ENCODE measurements at places on chromosomes 16 and 17. TPM values are rescaled to one million over a fixed set of nuclear protein-coding genes. Genes with fewer than 3 reads are reported as not detected.

DNA sequence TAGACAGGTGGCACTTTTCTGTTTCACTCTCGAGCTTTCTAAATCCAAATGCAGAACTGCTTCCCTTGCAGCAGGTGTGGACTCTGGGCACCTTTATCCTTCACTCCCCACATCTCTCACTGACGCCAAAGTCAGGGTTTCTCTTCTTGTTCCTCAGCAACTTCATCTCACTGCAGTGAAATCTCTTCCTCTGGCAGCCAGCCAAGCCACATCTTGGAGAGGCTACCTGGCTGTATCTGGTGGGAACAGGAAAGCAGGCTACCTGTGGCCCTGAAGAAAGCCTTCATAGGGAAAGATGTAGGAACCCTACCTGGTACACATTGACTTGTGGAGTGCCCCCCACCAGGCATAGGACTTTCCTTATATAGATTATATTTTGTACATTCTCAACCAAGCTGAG, 159.1 kb downstream of the UTP18 start:
- H3K27me3 ChIP-seq, result peaks cover 26% of the 10 kb centered on the region
- no peak overlapping the region for H3K27ac ChIP-seq
- no peak for DNase-seq
- no peaks in the 10 kb centered on the region for H3K36me3 ChIP-seq
- H3K4me3 ChIP-seq, result no peak overlapping the region

GRCh38 chr16:3774156-3774767, 56.9 kb upstream of the TRAP1 start:
- H3K27ac ChIP-seq, result no peak overlapping the region
- H3K4me1 ChIP-seq, result peaks cover 7% of the 10 kb centered on the region
- H3K4me3 ChIP-seq, result no peak overlapping the region
- no peaks in the 10 kb centered on the region for H3K27me3 ChIP-seq
- H3K36me3 ChIP-seq, result peaks cover 26% of the 10 kb centered on the region

- peaks cover 25% of the 10 kb centered on the region for H3K4me1 ChIP-seq
These were observed 52.3 kb downstream of the AMFR start for GRCh38 chr16:56373003-56373402.

- H3K27me3 ChIP-seq, result no peaks in the 10 kb centered on the region
- no peak overlapping the region for H3K27ac ChIP-seq
- no peak for DNase-seq
- no peaks in the 10 kb centered on the region for H3K36me3 ChIP-seq
These were observed 578 bp downstream of the PGAP6 start for GRCh38 chr16:381012-381788.

DNA sequence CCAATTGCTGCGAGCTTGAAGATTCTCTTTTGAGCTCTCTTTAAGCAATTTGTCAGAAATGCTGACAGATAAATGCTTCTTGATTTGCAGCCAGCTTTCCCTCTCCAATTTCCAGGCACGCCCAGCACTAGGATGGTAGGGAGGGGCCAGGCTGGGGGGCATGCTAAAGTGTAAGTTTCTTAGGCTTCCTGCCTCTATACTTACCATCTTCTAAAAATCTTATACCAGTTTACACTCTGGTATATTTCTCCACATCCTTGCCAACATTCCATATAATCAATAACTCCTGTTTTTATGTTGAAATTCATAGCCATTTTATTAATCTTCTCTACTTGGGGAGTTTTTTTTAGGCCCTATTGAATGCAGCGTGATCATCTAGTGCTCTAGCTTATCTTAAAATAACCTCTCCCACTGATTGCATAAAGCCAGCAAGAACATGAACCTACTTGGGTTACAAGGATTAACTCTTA, 17.5 kb downstream of the ACSF2 start:
- H3K4me3 ChIP-seq, result no peak overlapping the region
- no peak for DNase-seq
- peaks cover 4% of the 10 kb centered on the region for H3K36me3 ChIP-seq

DNA sequence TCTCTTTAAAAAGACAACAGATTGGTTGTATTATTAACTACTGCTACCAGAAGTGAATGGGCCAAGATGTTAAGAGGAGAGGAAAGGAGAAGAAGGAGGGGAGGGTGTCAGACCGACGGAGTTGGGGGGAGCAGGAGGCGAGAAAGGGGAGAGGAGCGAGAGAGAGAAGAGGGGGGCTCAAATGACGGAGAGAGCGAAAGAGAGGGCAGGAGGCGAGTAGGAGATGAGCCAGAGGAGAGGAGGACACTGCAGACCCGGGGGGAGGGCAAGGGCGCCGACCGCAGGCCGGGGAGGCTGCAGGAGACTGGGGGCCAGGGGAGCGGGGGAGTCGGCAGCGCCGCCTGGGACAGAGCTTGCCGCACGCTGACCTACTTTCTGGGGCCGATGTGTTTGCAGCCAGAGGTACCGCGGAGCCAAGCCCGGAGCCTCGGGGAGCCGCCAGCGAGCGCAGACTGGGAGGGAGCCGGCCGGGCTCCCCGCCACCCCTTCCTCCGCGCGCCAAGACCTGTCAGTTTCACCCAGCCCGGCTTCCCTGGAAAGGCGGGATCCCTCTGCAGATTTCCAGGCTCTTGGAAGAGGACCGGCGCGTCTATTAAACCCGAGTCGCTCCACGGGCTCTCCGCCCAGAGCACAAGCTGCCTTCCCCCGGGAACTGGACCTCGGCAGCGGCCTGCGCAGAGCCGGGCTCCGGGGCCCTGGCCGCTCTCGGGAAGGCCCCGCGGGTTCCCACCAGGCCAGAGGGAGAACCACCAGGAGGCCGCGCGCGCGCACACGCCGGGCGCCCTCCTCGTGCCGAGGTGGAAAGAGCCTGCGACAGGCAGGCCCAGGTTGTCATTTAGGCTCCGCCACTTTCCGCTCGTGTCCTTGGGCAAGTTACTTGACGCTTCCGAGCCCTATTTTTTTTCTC, 74.6 kb downstream of the CMC2 start:
- no peak for DNase-seq
- peak overlapping the region; percentile 69 for H3K4me3 ChIP-seq
- no peaks in the 10 kb centered on the region for H3K36me3 ChIP-seq
- H3K4me1 ChIP-seq, result peaks cover 8% of the 10 kb centered on the region
- H3K27ac ChIP-seq, result no peak overlapping the region

GRCh38 chr17:9912121-9913099, 7.3 kb upstream of the RCVRN start:
- peaks cover 7% of the 10 kb centered on the region for H3K36me3 ChIP-seq
- no peak overlapping the region for H3K4me3 ChIP-seq

- H3K36me3 ChIP-seq, result peaks cover 14% of the 10 kb centered on the region
- H3K4me1 ChIP-seq, result no peaks in the 10 kb centered on the region
- DNase-seq, result no peak
- H3K4me3 ChIP-seq, result no peak overlapping the region
- no peak overlapping the region for H3K27ac ChIP-seq
- H3K27me3 ChIP-seq, result no peaks in the 10 kb centered on the region
These were observed 326.6 kb downstream of the PHKB start for GRCh38 chr16:47787696-47788095.

GRCh38 chr17:2697611-2698162, 13.9 kb downstream of the CLUH start:
- DNase-seq, result no peak
- H3K36me3 ChIP-seq, result no peaks in the 10 kb centered on the region
- no peaks in the 10 kb centered on the region for H3K27me3 ChIP-seq
- H3K4me3 ChIP-seq, result no peak overlapping the region
- no peak overlapping the region for H3K27ac ChIP-seq

SULT1A2 gene
- polyA plus RNA-seq, result not detected

- DNase-seq, result no peak
- H3K4me1 ChIP-seq, result peaks cover 3% of the 10 kb centered on the region
- H3K27ac ChIP-seq, result no peak overlapping the region
- no peaks in the 10 kb centered on the region for H3K36me3 ChIP-seq
These were observed 6.3 kb upstream of the USP31 start for GRCh38 chr16:23155445-23156049.

KRTAP17-1 gene
- polyA plus RNA-seq, result not detected

FSCN2 gene
- 0.17 TPM for polyA plus RNA-seq

DNA sequence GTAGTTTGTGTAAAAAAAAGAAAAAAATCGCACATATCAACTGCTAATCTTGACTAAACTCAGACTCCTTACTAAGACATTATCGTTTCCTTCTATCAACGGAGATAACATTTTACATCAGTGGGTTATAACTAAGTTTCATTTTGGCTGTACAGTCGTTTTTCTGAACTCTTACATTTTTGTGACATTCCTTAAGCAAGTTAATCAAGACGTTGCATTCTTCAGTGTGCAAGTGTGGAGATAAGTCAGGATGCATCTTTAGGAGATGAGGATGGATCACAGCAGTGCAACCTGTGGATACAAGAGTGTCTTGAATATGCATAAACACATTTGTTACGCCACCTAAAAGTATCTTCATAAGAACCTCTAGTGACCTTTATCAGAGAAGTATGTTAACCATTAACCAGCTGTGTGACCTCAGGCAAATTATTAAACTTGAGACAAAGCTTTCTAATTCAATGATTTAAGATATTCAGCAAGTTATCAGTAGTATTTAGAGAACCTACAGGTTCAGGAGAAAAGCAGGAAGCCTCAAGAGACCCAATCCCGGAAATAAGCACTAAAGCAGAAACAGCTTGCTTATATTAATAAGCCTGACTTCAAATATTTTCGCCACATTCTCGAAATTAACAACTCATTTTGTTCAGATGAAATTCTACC, 9.4 kb downstream of the CMC2 start:
- no peaks in the 10 kb centered on the region for H3K27me3 ChIP-seq
- peaks cover 25% of the 10 kb centered on the region for H3K4me1 ChIP-seq
- H3K36me3 ChIP-seq, result no peaks in the 10 kb centered on the region
- no peak for DNase-seq
- peak overlapping the region; percentile 90 for H3K27ac ChIP-seq

GRCh38 chr16:30350134-30350871, 4.8 kb downstream of the CD2BP2 start:
- H3K36me3 ChIP-seq, result no peaks in the 10 kb centered on the region
- no peak for DNase-seq
- peaks cover 46% of the 10 kb centered on the region for H3K4me1 ChIP-seq
- H3K27me3 ChIP-seq, result no peaks in the 10 kb centered on the region

DNA sequence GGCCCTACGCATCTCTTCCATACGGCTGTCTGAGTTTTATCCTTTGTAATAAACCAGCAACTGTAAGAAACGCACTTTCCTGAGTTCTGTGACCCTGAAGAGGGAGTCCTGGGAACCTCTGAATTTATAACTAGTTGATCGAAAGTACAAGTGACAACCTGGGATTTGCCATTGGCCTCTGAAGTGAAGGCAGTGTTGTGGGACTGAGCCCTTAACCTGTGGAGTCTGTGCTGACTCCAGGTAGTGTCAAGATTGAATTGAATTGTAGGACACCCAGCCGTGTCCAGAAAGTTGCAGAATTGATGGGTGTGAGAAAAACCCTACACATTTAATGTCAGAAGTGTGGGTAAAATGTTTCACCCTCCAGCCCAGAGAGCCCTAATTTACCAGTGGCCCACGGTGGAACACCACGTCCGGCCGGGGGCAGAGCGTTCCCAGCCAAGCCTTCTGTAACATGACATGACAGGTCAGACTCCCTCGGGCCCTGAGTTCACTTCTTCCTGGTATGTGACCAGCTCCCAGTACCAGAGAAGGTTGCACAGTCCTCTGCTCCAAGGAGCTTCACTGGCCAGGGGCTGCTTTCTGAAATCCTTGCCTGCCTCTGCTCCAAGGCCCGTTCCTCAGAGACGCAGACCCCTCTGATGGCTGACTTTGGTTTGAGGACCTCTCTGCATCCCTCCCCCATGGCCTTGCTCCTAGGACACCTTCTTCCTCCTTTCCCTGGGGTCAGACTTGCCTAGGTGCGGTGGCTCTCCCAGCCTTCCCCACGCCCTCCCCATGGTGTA, 1.5 kb downstream of the GAA start:
- H3K4me3 ChIP-seq, result peak overlapping the region; percentile 82
- H3K4me1 ChIP-seq, result peaks cover 33% of the 10 kb centered on the region
- H3K27me3 ChIP-seq, result no peaks in the 10 kb centered on the region

GNG13 gene
- polyA plus RNA-seq, result not detected

GRCh38 chr17:38617967-38618760, 12.4 kb upstream of the SRCIN1 start:
- no peak overlapping the region for H3K4me3 ChIP-seq
- no peaks in the 10 kb centered on the region for H3K36me3 ChIP-seq
- peaks cover 76% of the 10 kb centered on the region for H3K27me3 ChIP-seq
- no peaks in the 10 kb centered on the region for H3K4me1 ChIP-seq

DNA sequence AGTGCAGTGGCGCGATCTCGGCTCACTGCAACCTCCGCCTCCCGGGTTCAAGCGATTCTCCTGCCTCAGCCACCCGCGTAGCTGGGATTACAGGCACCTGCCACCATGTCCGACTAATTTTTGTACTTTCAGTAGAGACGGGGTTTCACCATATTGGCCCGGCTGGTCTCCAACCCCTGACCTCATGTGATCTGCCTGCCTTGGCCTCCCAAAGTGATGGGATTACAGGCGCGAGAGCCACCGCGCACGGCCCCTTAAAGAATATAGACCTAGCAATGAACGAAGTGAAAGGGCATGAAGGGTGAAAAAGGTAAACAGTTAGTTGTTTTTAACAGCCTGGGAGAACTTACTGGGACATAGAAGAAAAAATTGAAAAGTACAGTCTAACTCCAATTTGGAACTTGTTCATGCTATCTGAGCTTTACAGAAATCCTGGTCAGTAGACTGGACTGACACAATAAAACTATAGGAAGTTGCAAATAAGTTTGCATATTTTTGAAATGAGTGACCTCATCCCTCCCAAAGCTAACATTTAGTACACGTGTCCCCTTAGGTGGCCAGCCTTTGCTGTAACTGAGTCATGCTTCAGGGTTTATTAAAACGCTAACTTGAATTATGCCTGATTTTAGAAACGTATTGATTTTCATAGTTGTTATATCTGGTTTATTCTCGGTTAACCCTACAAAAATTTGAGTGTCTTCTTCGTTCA, 1.8 kb downstream of the COG1 start:
- H3K4me3 ChIP-seq, result peak overlapping the region; percentile 81
- H3K36me3 ChIP-seq, result peaks cover 28% of the 10 kb centered on the region
- no peaks in the 10 kb centered on the region for H3K27me3 ChIP-seq
- no peak for DNase-seq
- peaks cover 31% of the 10 kb centered on the region for H3K4me1 ChIP-seq

GRCh38 chr17:65265276-65265675, 128.1 kb downstream of the RGS9 start:
- H3K27me3 ChIP-seq, result peaks cover 67% of the 10 kb centered on the region
- no peak overlapping the region for H3K27ac ChIP-seq
- H3K36me3 ChIP-seq, result no peaks in the 10 kb centered on the region
- no peak overlapping the region for H3K4me3 ChIP-seq
- H3K4me1 ChIP-seq, result no peaks in the 10 kb centered on the region
- DNase-seq, result no peak

- H3K4me3 ChIP-seq, result peak within 1 kb of the TSS; percentile 97
- H3K27ac ChIP-seq, result peak within 1 kb of the TSS; percentile 95
- DNase-seq, result no peak
- no peaks in the 10 kb centered on the region for H3K27me3 ChIP-seq
These were observed at the start of gene MPRIP for GRCh38 chr17:17042384-17042736. Gene MPRIP, plus strand, starts transcription at chr17:17042457. Its CDS starts 392 bp downstream, at chr17:17042849.

GRCh38 chr17:79905832-79906231, 66.6 kb upstream of the CBX4 start:
- H3K36me3 ChIP-seq, result no peaks in the 10 kb centered on the region
- H3K27me3 ChIP-seq, result peaks cover 29% of the 10 kb centered on the region

NEURL4 gene
- polyA plus RNA-seq, result 1.9 TPM

DNA sequence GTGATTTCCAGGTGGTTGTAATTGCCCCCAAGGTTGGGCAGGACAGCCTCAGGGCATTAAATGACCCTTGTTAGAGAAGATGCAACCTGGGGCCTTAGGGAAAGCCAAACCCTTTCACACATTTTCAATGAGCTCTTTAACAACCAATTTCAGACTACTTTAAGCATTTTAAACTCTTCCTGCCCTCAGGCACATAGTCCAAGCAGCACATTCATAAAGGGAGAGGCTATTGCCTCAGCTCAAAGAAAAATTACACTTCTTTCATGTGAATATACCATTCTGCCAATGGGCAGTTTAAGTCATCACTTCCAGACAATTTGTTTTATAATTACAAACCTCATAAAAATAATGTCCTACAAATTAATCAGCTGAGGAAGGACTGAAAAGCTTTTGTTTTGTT, 544.5 kb downstream of the NPIPA7 start:
- H3K36me3 ChIP-seq, result no peaks in the 10 kb centered on the region
- no peaks in the 10 kb centered on the region for H3K4me1 ChIP-seq
- H3K4me3 ChIP-seq, result no peak overlapping the region

Data from naive B cell (primary cell).